Gastrocnemius medialis (tissue), 4 donors: ENCODE measurements at places on chromosomes 13 and 19. TPM values are rescaled to one million over a fixed set of nuclear protein-coding genes. Genes with fewer than 3 reads are reported as not detected.

DNA sequence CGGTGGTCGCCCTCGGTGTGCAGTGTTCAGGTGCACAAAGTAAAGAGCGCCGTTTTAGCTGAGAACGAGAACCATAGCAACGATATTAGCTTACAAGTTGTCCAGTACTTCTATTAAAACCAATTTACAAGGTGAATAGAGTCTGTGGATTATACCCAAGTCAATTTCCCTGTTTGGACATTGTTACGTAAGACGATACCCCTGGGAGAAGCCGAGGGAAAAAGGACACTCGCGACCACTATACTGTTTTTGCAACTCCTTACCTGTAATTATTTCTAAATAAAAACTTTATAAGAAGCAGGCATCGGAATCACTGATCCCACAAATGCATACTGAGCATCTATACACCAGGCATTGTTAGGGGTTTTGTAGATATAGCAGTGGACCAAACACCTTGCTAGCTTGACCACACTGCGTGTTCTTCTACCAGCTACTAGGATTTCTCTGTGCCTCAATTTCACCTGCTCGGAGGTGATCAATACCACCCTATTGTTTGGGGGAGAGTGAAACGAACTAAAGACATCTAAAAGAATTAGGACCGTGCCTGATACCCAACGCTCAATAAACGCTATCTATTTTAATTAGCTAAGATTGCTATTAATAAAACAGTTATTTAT lies 488 bp upstream of the EEF2 start:
- DNase-seq: no peak

DNA sequence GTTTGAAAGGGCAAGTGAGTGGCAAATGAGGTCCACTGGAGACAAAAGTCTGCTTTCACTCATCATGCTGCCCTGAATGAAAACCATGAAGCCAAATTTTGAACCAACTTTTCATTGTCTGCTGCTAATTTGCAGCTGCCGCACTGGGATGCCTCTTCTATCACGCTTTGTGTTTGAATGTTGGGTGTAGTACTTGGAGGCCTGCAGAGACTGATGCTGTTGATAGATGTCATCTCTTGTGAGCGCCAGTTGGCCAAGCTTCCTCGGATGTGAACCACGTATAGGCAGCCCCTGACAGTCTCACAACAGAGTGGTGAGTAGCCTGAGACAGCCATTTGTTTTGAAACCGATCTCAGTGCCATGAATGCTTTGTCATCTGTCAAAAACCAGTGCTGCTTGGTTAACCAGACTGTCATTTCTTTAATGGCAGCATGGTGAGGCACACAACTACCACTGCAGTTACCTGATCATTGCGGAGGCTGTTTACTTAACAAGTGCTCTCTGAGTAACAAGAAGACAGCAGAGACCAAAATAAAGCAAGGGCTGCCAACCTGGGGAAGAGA lies 31.2 kb upstream of the SLC10A2 start:
- no peak for DNase-seq

The SMAD9 gene
- 9.2 TPM for total RNA-seq

DNA sequence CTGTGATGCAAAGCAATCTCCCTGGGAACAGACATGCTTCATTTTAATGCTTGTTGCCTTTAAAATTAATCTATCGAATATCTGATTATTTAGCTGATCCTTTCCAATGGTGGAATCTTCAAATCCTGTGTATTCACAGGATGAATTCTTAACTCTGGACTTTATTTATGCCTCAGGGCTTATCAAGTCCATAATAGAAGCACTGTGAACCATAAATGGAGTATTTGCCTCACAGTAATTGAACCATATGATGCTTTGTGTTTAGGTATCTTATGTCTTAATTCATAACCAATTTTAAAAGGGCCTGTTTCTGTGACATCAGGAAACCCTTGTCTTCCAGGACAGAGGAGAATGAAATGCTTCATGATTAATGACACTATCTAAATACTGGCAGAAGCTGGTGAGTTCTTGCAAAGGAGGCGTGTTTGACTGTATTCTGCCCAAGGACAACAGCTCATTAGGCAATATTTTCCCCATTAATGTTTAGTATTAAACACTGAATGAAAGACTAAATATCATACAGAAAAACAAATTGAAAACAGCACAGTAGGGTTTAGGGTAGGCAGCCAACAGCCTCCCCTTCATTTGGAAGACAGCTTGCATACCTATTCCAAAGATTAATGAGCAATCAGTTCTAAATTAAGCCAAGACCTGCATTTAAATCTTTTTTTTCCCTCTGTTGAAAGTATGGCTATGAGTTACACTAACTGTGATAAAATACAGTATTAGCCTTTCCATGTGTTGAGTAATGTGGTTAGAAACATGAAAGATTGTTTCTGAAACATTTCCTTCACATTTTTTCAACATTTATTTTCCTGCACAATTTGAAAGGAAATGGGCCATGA lies 709.4 kb downstream of the PCDH9 start:
- DNase-seq: no peak

DNA sequence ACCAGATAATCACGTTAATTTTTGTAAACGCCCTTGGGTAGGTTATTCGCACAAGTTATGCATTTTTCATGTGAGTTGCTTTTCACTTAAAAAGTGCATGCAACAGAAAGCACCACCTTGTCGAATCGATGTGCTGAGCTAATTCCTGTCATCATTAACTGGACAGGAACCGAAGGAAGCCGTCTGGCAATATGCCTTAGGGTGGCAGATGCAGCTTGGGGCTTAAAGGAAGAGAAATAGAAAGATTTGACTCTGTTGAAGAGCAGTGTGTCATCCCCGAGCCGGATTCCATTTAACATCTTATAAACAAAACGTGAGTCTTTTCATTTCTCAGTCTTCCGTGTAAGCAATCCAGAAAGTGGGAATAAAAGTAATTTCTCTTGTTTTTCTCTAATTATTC lies 70.0 kb downstream of the ATP11A start:
- no peak for DNase-seq
